Epithelial cell of proximal tubule (primary cell): ENCODE measurements at places on chromosomes 2 and 18. TPM values are rescaled to one million over a fixed set of nuclear protein-coding genes. Genes with fewer than 3 reads are reported as not detected.

Gene PLGLB2
- total RNA-seq: 1.7 TPM in 1 of 2 replicates, not detected in the other

Gene CCDC121
- total RNA-seq: 0.12 and 2.5 TPM in 2 replicates

Gene LRRTM1
- 0.81 and 2.0 TPM in 2 replicates for total RNA-seq

Gene ELP2
- total RNA-seq: 45.1 and 46.1 TPM in 2 replicates

Gene IKZF2
- 0.86 and 1.8 TPM in 2 replicates for total RNA-seq

Gene CCDC74B
- total RNA-seq: 2.1 and 5.6 TPM in 2 replicates

Gene FSIP2
- under 0.01 and 0.35 TPM in 2 replicates for total RNA-seq

Gene ANKRD53
- 0.58 and 0.75 TPM in 2 replicates for total RNA-seq

Gene EFHD1
- total RNA-seq: 10.3 and 16.6 TPM in 2 replicates

Gene KIF5C
- total RNA-seq: 4.7 and 6.9 TPM in 2 replicates

Gene ANO7
- total RNA-seq: 1.2 and 2.8 TPM in 2 replicates

Gene IL36G
- not detected in 2 replicates for total RNA-seq

Gene COL5A2
- total RNA-seq: 32.7 and 82.1 TPM in 2 replicates

Gene KCNE4
- total RNA-seq: not detected in 2 replicates

Gene PSD4
- 5.9 and 7.3 TPM in 2 replicates for total RNA-seq

Gene KCMF1
- 43.0 and 65.8 TPM in 2 replicates for total RNA-seq

Gene B3GNT7
- 10.7 and 13.7 TPM in 2 replicates for total RNA-seq

Gene PCGF1
- 16.3 and 21.6 TPM in 2 replicates for total RNA-seq

Gene MROH2A
- not detected in 2 replicates for total RNA-seq

Gene CPS1
- 2.2 and 2.8 TPM in 2 replicates for total RNA-seq

Gene ITPRIPL1
- total RNA-seq: 7.7 and 10.3 TPM in 2 replicates

Gene ARHGAP25
- total RNA-seq: not detected in 2 replicates

Gene ANKRD30BL
- total RNA-seq: not detected in 2 replicates

Gene CHRNA1
- total RNA-seq: not detected in 2 replicates

Gene SNORC
- total RNA-seq: 1.2 and 5.0 TPM in 2 replicates

Gene NETO1
- 3.3 and 11.6 TPM in 2 replicates for total RNA-seq

Gene STAT4
- 0.72 and 1.6 TPM in 2 replicates for total RNA-seq

Gene INHBB
- total RNA-seq: 0.23 and 0.87 TPM in 2 replicates

Gene RIT2
- total RNA-seq: not detected in 2 replicates

Gene SNTG2
- 0.22 TPM in 1 of 2 replicates, not detected in the other for total RNA-seq

Gene FRZB
- 0.07 TPM in 1 of 2 replicates, not detected in the other for total RNA-seq

Gene RUFY4
- not detected in 2 replicates for total RNA-seq
